ENCODE measurements at places on chromosomes 2 and 18.

GRCh38 chr2:10778724-10779115 lies 33.9 kb downstream of the PDIA6 start:
- DNase-seq = no peak

GRCh38 chr2:26590508-26590907 lies 50.7 kb downstream of the CIB4 start:
- DNase-seq = no peak

- no peak for DNase-seq
Observed at GRCh38 chr18:14174706-14175085, 42.5 kb upstream of the ZNF519 start.

DNA sequence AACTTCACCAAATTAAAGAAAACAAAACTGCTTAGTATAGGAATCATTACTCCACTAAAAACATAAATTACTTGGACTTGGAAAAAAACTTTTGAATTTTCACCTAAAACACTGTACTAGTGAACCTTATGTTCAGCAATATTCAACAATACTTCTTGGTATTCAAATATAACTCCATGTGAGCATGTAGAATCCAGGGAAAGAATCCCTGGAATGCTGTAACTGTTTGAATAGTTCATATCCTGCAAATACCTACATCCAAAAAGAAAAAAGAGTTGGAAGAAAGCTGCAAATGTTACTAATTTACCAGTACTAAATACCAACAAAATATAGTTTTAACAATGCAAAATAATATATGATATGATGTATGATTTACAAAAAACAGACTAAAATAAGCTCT lies 65.4 kb downstream of the IKZF2 start:
- no peak for DNase-seq

DNA sequence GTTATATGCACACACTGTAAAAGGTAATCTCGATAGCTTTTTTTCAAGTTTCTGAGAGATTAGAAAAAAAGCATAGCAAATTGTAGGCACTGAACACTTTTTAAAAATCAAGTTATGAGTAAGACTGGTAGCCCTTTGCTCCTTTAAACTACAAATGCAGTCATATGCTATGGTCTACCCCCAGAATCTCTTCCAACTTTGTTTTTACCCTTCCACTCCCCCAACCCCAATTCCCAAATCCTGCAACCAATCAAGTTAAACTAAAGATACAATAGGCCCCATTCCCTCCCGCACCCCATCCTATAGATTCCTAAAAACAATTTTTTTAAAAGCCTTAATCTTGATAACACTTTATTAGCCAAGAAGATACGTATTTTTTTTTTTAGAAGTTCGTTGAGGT lies 752 bp upstream of the BAZ2B start:
- no peak for DNase-seq

DNA sequence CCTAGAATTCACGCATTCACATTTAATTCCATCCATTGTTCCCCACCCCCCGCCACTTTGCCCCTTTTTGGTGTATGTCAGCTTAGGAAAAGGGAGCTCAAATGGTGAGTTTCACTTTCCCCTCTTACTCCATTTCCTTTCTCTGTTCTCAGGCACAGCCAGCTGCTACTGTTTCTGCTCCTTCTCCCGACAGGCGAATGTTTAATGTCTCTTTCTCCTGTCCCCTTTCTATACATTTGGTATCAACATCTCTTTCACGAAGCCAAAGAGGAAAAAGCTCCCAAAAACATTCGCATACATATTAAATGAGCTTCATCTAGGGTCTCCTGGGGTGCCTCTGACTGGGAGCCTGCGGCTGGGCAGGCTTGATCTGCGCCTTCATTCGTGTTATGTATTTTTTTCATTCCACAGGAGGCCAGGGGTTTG lies 124.2 kb upstream of the SATB2 start:
- DNase-seq = no peak

DNA sequence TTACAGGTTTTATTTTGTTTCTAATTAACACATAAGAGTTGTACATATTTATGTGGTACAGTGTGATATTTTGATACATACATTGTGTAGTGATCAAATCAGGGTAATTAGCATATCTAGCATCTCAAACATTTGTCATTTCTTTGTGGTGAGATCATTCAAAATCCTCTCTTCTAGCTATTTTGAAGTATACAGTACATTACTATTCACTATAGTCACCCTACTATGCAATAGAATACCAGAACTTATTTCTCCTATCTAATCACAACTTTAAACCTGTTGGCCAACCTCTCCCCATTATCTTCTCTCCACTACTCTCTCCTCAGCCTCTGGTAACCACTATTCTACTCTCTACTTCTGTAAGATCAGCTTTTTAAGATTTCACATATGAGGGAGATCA lies 325.8 kb downstream of the CYP26B1 start:
- DNase-seq = no peak

All from stimulated activated CD4-positive, alpha-beta T cell treated with anti-CD3 and anti-CD28 coated beads, TNF-alpha, amount 100 ng/mL, for 24 hours (primary cell).